ENCODE measurements at places on chromosomes 13 and 19.

DNA sequence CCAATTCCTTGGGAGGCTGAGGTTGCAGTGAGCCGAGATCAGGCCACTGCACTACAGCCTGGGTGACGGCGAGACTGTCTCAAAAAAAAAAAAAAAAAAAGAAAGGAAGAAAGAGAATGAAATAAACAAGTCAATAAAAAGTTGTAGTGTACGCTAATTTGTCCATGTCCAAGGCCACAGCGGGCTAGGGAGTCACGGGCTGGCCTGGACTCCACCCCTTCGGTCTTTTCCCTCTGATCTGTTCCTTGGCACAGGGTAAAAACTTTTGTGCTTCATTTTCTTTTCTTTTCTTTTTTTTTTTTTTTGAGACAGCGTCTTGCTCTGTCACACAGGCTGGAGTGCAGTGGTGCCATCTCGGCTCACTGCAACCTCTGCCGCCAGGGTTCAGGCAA lies 19.4 kb upstream of the MKNK2 start:
- DNase-seq: no peak

DNA sequence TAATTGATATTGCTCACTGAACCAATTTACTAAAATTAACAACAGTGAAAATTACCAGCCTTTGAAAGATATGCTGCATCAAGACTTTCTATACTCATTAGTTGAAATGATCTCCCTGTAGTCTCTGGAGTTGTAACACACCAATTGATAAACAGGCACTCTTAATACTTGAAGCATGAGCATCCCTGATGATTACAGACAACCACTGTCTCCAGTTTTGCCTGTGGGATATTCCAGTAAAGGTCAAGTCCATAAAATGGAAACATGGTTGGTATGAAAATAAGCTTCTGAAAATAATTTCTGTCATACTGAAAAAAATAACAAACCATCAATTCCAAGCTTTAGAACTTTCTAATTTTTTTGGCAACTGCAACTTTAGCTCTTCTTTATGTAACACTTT lies 405.8 kb downstream of the SPRY2 start:
- DNase-seq: no peak

DNA sequence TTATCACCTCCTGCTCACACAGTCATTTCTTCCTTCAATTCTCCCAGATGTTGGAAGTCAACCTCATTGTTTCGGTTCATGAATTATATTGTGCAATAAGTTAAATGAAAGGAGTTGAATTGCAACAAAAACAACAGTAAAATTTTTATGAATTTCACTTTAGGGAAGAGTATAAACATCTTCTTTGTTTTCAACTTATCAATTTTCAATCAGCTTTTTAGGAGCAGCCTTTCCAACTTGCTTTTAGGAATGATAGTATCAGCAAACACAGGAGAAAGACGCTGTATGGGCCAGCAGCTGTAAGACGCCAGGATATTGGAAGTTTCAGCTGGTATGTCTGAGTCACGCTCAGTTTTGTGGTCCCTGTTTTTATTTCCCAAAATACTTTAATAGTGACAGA lies 132.5 kb upstream of the ARGLU1 start:
- DNase-seq: peak; percentile 42

- DNase-seq: peak; percentile 61
Measured at GRCh38 chr19:48900477-48901406, 630 bp downstream of the NUCB1 start.

GRCh38 chr13:41229356-41229755 lies 34.0 kb downstream of the MTRF1 start:
- DNase-seq: no peak

- DNase-seq: no peak
Measured at GRCh38 chr13:98474761-98475160, 102.1 kb downstream of the STK24 start.

- no peak for DNase-seq
Measured at GRCh38 chr13:113744197-113745000, 14.6 kb upstream of the TMEM255B start.

DNA sequence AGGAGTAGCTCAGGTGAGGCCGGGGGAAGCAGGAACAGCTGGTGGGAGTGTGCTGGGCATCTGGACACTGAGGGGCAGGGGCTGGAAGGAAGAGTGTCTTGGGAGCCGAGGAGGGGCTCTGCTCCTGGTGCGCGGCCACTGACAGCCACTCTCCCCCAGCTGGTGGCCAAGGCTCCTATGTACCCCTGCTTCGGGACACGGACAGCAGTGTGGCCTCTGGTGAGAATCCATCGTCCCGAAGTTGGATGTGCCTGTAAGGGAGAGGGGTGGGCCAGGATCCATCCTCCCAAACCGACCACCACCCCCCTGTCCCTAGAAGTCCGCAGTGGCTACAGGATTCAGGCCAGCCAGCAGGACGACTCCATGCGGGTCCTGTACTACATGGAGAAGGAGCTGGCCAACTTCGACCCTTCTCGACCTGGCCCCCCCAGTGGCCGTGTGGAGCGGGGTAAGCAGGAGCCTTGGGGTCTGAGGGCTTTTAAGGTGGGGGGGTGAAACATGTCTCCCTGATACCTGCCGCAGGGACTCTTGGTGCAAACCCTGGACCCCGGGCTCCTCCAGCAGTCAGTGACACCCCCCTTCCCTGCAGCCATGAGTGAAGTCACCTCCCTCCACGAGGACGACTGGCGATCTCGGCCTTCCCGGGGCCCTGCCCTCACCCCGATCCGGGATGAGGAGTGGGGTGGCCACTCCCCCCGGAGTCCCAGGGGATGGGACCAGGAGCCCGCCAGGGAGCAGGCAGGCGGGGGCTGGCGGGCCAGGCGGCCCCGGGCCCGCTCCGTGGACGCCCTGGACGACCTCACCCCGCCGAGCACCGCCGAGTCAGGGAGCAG lies 2.0 kb upstream of the USF2 start:
- no peak for DNase-seq

DNA sequence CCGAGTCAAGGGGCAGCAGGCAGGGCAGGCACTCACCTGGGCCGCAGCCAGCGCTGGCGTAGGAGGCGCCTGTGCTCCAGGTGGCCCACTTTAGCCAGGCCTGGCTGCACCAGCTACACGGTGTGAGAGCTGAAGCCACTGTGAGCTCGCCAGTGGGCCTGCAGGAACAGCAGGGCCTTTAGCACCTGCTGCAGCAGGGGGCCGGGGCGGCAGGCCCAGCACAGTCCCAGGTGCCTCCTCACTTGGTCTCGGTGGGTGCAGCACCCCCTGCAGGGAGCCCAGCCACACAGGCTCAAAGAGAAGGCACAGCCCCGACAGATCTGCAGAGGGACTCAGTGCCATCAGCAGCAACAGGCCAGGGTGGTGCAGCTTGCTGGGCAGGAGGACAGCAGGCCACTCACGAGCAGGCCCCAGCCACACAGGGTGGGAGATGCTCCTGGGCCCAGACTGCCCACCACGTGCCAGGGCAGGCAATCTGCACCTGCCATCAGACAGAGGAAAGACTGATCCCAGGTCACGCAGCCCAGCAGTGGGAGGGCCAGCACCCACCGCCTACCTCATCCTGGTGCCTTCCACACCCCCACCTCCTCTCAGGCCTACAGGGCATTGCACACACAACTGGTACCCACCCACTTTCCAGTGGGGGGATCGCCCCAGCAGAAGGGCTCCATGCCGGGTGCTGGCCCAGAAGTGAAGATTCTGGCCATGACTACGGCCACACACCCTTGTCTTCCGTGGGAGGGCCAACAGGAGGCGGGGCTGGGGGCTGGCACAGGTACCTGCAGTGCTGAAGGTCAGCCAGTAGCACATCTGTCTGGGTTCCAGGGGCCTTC lies 15.8 kb downstream of the ARHGAP33 start:
- no peak for DNase-seq

GRCh38 chr13:46609052-46609451 lies 56.1 kb downstream of the LRCH1 start:
- no peak for DNase-seq

GRCh38 chr13:22053053-22053452 lies 382.2 kb downstream of the FGF9 start:
- DNase-seq: no peak

DNA sequence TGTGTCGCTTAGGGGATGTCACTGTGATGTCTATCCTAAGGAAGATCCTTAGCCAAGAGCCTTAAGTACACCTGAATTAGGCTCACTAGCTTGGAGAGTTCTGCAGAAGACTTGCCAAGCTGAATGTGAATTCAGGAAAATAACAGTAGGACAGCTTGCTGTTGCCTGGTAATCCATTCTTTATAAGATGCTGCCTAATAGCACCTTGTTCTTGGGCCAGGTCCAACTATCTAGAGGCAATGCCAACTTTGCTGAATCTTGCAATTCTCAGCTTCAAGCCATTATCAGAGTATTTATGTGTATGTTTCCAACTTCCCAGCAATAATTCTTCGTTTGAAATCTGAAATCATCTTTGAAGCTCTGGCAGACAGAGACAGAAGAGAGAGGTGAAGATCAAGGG lies 102.8 kb downstream of the PCDH17 start:
- no peak for DNase-seq

- DNase-seq: no peak
Measured at GRCh38 chr19:33286899-33287298, 15.4 kb downstream of the CEBPA start.

- DNase-seq: no peak
Measured at GRCh38 chr19:30385666-30386065, 13.5 kb downstream of the ZNF536 start.

GRCh38 chr13:93262729-93263345 lies 36.2 kb downstream of the GPC6 start:
- DNase-seq: peak; percentile 51

DNA sequence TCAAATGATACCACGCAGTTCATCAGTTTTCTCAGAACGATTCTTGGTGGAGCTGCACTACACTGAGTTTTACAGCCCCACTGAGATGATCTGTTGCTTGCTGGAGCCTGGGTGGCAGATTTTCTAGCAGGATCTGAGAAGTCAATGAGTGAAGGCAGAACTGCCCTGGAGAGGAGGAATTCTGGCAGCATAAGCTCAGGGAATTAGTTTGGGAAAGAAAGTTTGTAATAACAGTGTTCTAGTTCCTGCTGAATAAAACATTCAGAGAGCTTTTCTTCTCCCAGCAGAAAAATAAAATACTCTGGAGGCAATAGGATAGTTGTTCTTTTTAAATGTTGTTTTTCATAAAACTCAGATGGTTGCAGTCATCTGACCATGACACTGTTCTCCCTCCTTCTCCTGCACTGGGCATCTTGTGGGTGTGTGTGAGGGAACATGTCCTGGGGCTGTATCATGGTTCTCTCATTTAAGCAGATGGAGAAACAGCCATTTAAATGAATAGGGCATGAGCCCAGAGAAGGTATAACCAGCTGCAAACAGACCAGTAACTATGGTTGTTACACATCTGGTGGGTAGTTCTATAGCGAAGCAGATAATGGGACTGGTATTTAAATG lies 29.6 kb downstream of the OLFM4 start:
- DNase-seq: no peak

- DNase-seq: peak; percentile 9
Measured at GRCh38 chr13:34867590-34867989, 74.5 kb upstream of the NBEA start.

GRCh38 chr13:25722893-25723292 lies 328.9 kb downstream of the SHISA2 start:
- DNase-seq: no peak

Measured in fibroblast of pulmonary artery (primary cell).